ENCODE measurements at places on chromosomes 3 and 15. TPM values are rescaled to one million over a fixed set of nuclear protein-coding genes. Genes with fewer than 3 reads are reported as not detected.

The NUTM1 gene
- total RNA-seq, result not detected

- DNase-seq, result no peak
These were observed 512.1 kb downstream of the SHQ1 start for GRCh38 chr3:72336114-72336651.

- DNase-seq, result no peak
These were observed 74.5 kb downstream of the SLC7A14 start for GRCh38 chr3:170511371-170511770.

The VGLL3 gene
- total RNA-seq, result 130 TPM

The SFMBT1 gene
- 12.0 TPM for total RNA-seq

DNA sequence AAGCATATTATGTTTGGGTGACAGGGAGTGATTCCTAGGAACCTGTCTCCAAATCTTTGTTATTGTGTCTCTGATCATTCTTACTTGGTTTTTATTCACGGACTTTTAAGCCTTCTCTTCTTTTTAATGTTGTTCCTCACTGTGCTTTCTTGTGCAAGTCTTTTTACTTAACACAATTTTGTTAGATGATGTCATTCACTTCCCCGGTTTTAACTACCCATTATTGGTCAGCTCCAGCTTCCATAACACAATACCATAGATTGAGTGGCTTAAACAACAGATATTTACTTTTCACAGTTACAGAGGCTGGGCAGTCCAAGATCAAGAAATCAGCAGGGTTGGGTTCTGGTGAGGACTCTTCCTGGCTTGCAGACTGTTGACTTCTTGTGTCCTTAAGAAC is 436.3 kb upstream of the CBLB start:
- DNase-seq, result no peak

The GNAT1 gene
- not detected for total RNA-seq

DNA sequence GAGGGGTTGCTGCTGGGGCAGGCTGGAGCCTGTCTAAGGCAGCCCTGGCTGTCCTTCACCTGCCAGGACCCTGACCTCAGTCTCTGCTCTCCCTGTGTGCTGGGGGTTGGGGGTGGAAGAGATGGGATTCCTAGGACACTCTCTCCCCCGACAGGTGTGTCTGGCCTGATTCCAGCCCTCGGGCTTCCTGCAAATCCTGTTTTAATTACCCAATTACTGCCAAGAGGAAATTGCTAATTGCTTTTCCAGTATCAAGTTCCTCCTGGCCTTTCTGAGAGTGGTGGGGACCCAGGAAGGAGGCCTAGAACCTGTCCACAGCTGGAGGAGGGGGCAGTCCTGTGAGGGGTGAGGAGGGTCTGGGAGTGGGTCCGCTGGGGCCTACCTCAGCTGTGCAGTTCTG is 15.8 kb downstream of the PLXNA1 start:
- DNase-seq, result no peak

The WDR93 gene
- not detected for total RNA-seq

DNA sequence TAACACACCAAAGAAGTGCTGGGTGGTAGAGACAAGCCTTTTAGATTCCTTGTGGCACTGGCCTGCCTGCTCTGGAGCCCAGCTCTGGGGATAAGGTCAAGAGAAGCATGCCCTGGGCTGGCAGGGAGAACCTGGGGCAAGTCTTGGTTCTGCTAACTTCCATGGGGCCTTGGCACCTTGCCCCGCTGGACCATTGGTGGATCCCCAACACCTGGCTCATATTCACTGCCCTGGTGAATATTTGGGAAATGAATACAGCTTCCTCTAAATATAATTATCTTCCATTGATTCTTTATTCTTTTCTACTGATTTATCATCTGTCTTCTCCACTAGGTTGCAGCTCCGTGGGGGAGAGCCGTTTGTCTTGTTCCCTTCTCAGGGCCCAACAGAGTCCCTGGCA is 89.5 kb downstream of the RAB11A start:
- no peak for DNase-seq

The RARRES1 gene
- 264 TPM for total RNA-seq

DNA sequence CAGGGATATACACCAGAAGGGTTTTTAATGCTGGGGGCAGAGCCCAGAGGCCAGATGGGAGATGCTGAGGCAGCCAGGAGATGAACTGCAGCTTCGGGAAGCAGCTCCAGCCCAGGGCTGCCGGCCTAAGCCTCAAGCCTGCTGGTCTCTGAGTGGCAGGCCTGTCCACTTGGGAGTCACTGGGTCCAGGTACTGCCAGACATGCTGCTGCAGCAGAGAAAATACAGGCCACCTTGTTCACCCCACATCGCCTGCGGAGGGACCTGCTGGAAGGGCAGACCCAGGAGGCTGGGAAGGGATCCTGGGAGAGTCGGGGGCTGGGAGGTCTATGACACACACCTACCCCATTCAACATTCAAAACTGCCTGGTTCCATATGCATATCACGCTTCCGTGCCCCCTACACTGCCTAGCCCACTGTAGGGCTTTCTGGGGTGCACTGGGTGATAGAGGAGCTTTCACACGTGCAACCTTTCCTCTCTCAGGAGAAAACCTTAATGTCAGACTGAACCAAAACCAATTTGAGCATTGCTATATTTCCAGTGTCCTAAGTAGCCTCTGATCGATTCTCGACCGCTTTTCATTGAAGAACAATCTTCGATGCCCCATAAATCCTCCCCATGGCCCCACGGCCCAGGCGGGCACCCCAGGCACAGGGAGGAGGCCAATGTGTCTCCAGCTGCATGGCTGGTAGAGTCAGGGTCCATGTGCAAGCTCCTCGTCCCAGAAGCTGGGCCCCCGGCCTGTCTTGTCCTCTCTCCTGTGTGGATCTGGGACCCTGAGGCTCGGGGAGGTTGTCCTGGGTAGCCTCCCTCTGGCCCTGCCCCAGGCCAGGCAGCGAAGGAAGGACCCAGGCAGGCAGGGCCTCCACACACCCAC is 147.4 kb downstream of the ATP10A start:
- DNase-seq, result no peak

- peak; percentile 76 for DNase-seq
These were observed at the start of gene PEX5L for GRCh38 chr3:180036671-180037455. PEX5L (minus strand) TSS chr3:180036937; CDS start chr3:180036599, 338 bp downstream.

The C15orf61 gene
- total RNA-seq, result 4.9 TPM

The PARP6 gene
- 113 TPM for total RNA-seq

- no peak for DNase-seq
These were observed 2.0 kb downstream of the CCR5 start for GRCh38 chr3:46372492-46373359.

DNA sequence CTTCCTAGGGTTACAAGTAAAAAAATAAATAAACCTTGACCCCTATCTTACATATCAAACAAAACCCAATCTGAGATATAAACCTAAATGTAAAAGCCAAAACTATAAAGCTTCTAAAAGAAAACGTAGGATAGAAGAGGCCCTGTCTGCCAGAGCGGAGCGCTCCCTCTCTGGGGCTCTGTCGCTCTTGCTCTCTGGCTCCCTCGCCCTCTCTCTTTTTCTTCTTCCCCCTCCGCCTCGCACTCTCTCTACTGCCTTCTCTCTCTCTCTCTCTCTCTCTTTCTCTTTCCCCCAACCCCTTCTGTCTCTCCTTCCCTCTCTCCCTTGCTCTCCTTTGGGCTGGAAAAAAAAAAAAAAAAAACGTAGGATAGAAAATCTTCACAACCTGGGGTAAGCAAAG is 21.6 kb downstream of the RYK start:
- DNase-seq, result no peak

GRCh38 chr15:83092309-83092976 is 15.0 kb upstream of the TM6SF1 start:
- no peak for DNase-seq

DNA sequence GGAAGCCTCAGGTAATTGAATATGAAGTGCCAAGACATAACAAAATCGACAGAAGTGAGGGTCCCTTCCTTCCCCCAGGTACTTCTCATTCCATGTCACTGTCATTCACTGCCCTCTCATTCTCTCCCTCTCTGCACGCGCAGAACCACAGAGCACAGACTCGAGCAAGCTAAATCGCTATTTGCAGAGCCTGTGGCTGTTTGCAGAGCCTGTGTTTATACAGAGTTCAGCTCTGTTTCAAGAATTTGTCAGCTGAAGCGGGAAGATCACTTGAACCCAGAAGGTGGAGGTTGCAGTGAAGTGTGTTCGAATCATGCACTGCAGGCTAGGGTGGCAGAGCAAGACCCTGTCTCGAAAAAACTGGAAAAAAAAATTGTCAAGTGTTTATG is 2.5 kb downstream of the VILL start:
- DNase-seq, result no peak

The ATP2C1 gene
- 76.9 TPM for total RNA-seq

The SHF gene
- 15.4 TPM for total RNA-seq

The PIGZ gene
- total RNA-seq, result 5.4 TPM

DNA sequence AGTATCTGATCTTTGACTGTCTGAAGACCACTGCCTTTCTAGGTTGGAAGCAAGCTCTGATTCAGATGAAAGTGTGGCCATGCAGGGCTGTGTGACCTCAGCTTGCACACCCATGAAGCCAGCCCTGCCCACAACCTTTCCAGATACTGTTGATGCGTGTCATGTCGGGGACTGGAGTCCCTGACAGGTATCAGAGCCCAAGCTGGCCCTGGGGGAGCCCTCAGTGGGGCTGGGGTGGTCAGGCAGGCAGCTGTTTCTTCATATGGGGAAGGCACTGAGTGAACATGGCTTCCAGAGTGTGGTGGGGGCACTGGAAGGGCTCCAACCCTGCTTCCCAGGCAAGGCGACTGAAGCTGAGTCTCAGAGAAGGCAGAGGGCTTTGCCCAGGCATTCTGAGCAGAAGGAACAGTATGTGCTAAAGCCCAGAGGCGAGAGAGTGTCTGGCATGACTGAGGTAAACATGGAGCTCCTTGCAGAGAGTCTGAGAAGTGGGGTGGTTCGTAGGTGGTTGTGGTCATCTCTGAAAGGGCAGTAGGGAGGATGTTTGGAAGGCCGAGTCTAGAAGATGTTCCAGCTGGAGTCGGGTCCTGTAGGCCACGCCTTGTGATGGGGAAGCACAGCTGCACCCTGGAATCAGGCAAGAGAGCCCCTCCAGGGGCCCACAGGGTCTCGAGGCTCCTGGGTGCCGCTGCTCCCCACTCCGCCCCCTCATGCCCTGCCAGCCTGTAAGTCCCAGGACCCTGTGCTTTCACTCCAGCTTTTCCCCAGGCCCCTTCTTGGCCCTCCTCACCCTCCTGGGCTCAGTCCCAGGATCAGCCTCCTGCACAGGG is 122.2 kb downstream of the EEFSEC start:
- no peak for DNase-seq

DNA sequence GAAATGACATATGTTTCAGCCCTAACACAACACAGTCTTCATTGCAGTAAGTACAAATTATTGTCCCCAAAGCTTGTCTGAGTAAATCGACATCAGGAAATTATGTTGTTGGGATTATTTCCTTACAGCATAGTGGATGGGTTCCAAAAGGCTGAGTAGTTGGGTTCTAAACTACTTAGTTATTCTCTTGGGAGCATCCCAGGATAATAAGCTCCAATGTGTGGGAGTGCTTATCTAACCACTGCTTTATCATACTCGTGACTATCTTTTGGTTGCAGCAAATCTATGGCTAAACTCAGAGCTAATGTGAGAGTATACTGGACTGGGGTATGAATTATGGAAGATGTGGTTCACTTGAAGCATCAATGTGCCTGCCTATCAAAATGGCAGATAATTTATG is 128.5 kb downstream of the RBMS3 start:
- DNase-seq, result no peak

The ISLR gene
- 120 TPM for total RNA-seq

The CHL1 gene
- total RNA-seq, result 252 TPM

The ATG3 gene
- 52.3 TPM for total RNA-seq

DNA sequence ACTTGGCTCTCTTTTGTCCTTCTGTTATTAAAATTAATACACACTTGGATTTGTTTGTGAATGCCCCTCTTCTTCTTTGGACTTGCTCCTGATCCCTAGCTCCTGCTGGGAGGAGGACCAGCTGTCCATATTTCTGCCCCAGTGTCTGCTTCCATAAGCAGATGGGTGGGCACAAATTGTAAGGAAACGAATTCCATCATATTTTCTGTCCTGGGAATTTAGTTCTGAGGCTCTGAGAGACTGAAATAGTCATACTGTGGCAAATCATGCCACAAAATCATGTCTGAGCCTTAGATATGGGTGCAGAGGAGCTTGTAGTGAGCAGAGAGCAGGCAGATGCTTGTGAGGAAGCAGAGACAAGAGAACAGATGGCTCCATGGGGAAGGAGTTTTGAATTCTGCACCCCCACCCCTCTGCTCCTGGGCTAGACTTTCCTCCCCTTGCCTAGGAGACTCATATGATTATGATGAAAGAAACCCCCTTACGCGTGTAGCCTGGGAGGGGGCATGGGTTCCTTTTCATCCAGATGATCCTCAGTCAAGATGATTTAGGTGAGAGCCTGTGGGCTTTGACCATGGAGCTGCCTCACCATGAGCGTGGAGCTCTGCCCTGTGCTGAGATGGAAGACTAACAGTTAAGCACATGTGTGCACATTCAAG is 50.6 kb downstream of the SV2B start:
- DNase-seq, result no peak

- no peak for DNase-seq
These were observed 127.4 kb upstream of the ADAMTS9 start for GRCh38 chr3:64815195-64815631.

DNA sequence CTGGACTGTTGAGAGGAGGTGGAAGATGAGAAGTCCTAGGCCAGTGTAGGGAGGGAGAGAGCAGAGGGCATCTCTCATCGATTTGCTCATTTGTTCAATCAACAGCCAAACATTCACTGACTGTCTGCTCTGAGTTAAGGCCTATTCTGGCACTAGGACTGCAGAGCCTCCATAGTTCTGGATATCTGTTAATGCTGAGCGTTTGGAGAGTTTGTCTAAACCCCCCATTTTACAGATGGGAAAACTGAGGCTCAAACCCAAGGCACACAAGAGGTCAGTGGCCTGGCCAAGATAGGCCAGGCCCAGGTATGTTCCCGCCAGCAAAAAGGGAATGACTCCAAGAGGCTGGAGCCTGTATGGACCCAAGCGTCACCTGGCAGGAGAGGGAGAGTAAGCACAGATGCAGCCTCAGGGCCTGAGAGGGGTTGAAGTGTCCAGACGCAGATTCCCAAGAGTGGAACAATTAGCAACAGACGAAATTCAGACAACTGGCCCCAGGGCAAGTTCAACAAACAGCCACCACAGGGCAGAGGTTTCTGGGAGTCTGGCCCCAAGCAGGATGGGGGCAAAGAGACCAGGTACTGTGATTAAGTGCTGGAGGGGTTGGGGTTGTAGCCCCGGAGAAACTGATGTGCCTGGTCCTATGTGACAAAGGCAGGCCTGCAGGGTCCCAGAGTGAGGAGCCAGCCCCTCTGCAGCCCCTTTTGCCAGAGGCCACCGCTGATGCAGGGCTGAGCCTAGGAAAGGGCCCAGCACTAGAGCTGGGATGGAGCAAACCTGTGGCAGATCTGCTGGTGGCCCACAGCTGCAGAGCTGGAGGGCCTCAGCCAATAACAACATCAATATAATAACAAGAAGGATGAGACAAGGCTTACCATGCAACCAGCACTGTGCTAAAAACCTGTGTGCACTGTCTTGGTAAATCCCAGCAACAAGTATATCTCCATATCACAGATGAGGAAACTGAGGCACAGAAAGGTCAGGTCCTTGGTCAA is 245.1 kb upstream of the TLE3 start:
- peak; percentile 39 for DNase-seq
